GOT3 (cell line): ENCODE measurements at places on chromosomes 12 and 14.

- DNase-seq, result no peak
Measured at GRCh38 chr12:123399255-123399617, 15.3 kb downstream of the KMT5A start.

GRCh38 chr12:14810953-14811483, 3.0 kb downstream of the SMCO3 start:
- no peak for DNase-seq

GRCh38 chr12:116532428-116532827, 26.8 kb upstream of the MAP1LC3B2 start:
- DNase-seq, result no peak

DNA sequence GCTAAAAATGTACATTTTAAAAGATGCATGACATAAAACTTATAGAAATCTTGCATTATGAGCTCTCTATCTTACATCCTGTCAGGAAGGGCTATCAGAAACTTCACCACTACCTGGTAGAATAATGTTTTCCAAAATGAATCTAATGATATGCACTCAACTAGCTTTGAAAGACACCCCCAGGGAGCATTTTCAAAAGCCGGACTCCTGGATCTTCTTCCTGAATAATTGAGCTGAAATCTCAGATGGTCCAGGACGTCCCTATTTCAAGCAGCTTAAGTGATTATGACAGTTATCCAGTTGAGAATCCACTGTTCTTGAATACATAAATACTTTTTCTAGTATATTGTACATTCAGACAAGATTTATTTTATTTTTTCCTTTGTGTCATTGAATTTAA, 200.6 kb upstream of the MGAT4C start:
- no peak for DNase-seq

DNA sequence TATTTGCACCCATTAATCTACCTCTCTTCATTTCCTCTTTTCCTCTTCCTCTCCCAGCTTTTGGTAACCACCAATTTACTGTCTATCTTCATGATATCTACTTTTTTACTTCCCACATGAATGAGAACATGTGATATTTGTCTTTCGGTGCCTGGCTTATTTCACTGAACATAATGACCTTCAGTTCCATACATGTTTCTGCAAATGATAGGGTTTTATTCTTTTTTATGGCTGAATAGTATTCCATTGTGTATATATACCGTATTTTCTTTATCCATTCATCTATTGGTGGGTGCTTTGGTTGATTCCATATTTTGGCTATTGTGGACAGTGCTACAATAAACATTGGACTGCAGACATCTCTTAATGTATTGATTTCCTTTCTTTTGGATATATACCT, 49.0 kb upstream of the STRN3 start:
- DNase-seq, result no peak

DNA sequence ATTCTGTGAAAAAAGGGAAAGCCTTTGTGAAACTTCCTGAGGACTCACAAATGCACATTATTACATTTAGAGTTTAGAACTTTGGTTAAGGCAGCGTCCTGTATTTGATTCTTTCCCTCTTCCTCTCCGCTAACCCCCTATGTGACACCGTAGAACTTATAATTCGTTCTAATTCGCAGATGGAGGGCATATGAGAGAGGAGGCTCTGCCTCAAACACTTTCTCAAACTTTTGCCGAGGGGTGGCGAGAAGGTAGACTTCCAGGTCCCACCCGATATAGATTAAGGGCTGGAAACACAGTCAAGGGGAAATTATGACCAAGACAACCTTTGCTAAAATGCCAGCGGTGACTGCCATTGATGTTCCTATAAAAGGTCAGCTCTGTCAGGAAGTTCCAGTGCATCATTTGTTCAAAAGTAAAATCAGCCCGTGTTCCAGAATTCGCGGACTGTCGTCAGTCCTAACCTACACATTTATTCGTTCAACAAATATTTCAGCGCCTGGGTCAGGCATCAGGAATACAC, 904 bp upstream of the PAPOLA start:
- DNase-seq, result no peak

DNA sequence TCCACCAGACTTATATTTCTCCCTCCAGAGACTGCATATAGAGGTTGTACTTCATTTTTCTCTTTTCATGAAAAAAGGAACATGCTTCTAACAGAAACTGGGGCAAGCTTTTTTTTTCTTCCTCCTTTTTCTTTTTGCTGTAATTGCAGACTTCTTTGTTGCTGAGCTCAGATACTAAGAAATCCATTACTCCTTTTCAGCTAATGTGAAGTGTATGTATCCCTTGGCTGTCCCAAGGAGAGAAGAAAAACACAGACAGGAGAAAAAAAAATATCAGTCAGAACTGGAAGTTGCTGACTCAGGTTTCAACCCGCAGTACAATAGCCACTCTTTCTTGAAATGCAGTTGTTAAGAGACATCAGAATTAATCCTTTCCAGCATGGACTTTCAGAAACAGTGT, 1248.4 kb downstream of the LRFN5 start:
- no peak for DNase-seq

GRCh38 chr14:33120966-33121365, 182.3 kb downstream of the NPAS3 start:
- no peak for DNase-seq

DNA sequence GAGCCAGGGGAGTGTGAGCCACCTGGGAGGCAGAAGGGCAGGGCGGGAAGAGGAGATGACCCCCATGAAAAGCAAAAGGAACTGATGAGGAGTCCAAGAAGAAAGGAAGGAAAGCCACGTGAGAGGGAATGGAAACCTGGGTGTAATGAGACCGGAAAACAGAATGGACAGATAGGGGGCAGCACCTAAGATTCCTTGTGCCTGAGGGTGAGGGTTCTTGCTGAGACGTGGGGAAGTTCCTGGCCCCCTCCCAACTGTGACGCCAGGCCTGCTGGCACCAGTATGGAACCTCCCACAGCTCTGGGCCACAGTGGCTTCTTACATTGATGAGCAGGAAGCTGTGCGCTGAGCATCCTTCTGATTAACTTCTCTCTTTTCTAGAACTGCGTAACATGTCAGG, 30.8 kb downstream of the TTC7B start:
- DNase-seq, result no peak

GRCh38 chr12:11885261-11886038, 185.3 kb upstream of the BCL2L14 start:
- no peak for DNase-seq

DNA sequence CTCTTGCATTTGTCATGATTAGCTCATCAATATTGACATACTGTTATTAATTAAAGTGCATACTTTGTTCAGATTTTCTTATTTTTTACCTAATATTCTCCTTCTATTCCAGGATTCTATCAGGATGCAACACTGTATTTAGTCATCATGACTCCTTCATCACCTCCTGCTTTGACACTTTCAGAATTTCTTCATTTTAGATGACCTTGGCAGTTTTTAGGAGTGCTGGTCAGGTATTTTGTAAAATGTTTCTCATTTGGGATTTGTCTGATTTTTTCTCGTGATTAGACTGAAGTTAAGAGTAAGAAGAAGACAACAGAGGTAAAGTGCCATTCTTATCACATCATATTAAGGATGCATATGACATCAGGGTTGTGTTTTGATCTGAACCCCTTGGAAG, 167.0 kb upstream of the FOXG1 start:
- no peak for DNase-seq

DNA sequence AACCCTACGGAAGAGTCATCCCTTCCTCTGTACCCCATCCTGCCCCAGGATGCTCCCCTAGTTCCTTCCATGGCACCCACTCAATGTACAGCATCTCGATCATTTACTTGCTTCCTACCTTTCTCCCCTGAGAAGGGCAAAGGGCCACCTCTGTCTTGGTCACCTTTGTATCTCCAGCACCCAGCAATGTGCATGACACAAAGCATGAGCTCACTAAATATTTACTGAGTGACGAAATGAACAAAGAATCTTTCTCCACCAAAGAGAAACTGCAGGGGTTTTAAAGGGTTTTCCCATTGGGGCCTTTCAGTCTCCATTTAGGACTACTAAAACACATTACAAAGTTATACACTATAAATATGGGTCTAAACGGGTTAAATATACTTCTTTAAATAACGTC, 30.6 kb downstream of the ATG14 start:
- DNase-seq, result no peak

GRCh38 chr12:47943623-47944340, 19.6 kb upstream of the TMEM106C start:
- no peak for DNase-seq

- no peak for DNase-seq
Measured at GRCh38 chr14:102272392-102272791, 32.6 kb downstream of the MOK start.

DNA sequence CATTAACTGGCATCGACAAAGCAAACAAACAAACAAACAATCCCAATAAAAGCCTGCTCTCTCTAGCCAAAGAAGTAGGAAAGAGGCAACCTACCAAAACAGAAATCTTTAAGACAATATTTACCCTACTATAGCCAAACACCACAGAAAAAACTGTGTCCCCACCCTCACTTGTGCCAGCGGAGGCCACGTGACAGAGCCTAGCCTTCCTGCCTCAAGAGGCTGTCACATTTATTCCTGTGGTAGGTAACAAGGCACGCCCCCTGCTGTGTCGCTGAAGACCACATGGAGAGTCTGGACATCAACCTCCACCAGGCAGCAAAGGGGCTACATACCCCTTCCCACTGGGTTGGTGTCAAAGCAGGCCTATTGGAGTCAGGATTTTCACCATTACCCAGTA, 148.1 kb downstream of the LMNTD1 start:
- DNase-seq, result no peak

DNA sequence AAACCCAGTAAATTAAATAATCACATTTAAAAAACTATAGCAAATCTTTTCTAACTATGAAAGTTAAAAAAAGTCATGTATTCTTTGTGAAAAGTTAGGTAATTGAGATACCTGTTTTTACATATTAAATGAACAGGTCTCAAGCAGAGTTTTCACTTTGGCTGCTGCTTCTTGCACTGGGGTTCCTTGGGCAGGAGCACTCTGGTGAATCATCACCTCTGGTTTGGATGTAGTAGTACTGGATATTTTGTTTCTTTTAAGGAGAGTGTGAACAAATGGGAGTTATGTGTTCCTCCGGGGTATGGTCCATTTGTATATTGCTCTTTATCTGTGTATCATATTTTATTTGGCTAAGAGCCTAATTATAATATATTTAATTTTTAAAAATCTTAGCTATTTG, 82.7 kb downstream of the FUT8 start:
- no peak for DNase-seq

- DNase-seq, result no peak
Measured at GRCh38 chr12:39010406-39010805, 105.0 kb upstream of the CPNE8 start.

- DNase-seq, result no peak
Measured at GRCh38 chr12:52260361-52261207, 13.9 kb upstream of the KRT86 start.

DNA sequence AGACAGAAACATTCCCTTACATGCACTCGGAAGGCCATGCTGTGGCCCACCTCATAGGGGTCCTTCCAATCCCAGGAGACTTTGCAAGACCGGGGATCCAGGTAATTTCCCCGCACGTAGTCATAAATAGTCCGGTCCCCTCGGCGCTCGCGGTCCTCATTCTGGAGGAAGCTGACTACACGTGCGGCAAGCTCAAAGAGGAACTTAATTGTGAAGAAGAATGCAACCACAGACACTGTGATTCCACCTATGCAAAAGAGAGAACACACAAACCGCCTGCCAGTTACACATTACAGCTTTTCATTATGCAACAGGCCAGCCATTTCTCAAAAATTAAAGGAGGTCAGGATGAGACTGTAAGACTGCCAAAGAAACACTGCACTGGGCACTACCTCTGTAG, 28.4 kb downstream of the AREL1 start:
- DNase-seq, result no peak

DNA sequence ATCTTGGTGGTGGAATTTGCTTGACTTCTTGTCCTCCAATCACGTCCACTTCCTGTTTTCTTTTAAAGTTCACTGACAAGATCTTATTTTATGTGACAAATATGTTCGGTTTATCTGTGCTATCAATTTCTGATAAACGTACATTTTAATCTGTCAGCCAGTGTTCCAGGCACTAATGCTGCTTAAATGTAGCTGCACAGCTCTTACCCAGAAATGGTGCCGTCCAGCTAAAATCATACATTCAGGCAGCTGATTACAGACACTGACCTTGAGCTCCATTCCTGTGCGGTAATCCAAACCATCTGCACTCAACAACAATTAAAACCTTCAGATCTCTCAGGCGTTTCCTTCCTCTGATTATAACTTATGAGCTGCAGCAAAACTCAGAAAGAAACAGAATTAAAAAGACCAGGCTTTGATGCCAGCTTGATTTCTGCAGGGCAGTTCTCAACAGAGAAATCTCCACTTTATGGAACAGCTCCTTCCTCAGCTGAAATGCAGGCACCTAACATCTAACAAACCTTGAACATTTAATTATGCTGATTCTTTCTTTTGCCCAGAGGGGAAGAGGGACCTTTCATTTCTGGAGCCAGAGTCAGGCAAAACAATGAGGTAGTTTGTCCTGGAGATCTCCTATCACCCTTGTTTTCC, 26.4 kb upstream of the RASSF3 start:
- no peak for DNase-seq

DNA sequence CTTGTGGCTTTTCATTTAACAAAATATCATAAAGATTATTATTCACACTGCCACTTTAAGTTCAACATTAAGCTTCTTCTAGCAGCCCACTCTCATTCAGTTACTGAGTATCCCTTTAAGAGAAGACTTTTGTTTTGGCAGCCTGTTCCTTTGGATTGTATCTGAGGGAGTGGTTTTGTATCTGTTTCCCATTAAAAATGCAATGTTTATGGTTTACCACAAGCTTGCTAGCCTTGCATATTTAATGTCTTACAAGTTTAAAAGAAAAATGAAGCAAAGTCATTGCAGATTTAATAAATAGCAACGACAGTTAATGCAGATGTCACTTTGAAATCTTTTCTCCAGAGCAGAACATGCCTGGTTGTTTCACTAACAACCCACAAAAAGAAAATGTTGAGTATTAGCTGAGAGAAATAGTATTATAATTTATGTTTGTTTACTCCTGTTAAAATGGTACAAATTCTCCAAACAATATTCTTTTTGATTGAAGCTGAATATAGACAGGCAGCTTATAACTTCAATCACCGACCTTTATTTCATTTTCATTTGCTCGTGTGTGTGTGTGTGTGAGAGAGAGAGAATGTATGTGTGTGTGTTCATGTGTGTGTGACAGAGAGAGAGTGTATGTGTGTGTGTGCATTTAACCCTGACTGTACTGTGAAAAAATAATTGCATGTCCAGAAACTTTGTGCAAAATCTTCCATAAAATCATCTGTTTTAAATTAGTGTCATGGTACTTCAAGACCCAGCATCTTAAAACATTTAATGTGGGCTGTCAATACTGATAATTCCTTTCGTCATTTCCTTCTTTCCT, 1.8 kb downstream of the DCN start:
- DNase-seq, result no peak

GRCh38 chr12:69330475-69331473, 17.4 kb upstream of the LYZ start:
- no peak for DNase-seq

DNA sequence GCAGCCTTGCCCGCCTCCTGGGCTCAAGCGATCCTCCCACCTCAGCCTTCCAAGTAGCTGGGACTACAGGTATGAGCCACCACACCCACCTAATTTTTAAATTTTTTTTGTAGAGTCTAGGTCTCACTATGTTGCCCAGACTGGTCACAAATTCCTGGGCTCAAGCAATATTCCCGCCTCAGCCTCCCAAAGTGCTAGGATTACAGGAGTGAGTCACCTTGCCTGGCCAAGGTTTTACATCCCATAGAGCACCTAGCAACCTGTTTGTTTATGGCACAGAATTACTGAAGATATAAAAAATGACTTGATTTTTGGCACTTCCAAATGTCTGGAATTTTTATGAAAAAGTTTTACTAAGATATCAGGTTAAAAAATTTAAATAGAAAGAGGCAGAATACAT, 16.5 kb downstream of the MYO1A start:
- no peak for DNase-seq
